ENCODE measurements at places on chromosomes 6 and 20.

DNA sequence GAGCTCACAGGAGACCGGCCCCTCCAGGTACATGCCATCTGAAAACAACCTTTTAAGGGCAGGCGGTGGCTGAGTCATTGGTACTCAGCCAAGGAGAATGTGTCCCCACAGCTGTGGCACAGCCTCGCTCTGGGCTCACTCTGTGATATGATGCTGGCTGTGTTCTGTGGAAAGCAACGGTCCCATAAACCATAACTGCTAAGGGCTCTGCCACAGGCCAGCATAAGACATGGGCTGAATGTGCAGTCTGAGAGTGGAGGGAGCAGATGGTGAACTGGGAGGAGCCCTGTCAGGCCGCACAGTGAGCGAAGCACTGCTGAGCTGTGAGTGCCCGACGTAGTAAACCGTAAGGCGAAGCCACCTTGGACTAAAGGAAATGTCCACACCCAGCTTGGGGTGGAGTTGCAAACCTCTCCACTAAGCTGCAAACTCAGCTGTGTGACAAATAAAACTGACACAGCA lies 375.8 kb downstream of the THBS2 start:
- no peak for DNase-seq

DNA sequence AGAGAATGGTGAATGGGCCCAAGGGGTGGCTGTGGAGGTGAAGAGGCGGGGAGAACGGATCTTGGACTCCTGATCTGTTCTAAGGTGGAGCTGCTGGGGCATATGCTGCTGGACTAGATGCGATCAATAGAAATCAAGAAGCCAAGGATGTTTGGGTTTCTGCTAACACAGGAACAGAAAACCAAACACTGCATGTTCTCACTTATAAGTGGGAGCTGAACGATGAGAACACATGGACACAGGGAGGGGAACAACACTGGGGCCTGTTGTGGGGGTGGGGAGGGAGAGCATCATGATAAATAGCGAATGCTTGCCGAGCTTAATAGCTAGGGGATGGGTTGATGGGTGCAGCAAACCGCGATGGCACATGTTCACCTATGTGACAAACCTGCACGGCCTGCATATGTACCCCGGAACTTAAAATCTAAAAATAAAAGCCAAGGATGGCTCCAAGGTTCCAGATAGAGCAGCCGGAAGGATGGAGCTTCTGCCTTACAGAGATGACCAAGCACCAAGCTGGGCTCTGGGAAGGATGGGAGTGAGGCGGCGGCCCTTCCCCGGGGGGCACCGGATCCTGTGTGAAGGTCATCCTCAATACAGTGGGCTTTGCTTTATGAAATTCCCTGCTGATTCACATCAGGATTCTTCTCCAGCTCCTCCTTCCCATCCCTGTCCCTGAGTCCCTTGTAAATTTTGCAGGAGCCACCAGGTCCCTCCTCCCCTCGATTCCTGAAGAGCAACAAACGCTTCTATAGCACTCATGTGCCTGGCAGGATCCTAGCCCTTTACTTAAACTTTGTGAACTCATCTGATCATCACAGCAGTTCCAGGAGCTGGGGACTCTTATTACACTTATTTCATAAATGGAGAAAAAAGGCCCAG lies 109.2 kb upstream of the PTPN1 start:
- no peak for DNase-seq

GRCh38 chr6:113668641-113669408 lies 188.3 kb upstream of the MARCKS start:
- no peak for DNase-seq

GRCh38 chr6:167925026-167925425 lies 72.4 kb upstream of the KIF25 start:
- DNase-seq: no peak

- DNase-seq: no peak
These were observed 159.1 kb downstream of the SOBP start for GRCh38 chr6:107648983-107649382.

DNA sequence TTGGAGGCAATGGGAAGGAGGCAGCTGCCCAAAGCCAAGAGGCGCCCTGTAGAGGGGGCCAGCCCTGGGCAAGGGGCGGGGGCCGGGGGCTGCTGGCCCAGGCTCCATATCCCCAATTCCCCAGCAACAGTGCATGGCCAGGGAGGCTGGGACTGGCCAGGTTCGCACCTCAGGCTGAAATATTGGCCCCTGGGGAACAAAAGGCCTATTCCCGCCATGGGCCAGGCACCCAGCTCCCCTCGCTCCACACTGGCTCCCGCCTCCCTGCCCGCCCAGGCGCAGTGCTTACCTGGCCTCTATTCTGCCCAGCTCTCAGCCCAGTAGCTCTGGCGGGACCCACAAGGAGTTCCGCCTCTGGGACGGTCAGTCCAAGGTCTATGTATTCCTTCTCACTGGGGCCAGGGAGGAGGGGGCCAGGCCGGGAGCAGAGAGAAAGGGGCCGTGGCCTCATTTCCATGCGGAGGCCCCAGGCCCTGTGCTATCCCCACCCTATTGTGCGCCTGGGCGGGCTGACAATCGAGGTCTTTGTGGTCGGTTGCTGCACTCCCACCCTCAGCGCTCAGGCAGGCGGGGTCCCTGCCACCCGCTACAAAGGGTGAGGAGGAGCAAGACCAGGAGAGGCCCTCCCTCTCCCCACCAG lies 42.3 kb downstream of the YTHDF1 start:
- no peak for DNase-seq

DNA sequence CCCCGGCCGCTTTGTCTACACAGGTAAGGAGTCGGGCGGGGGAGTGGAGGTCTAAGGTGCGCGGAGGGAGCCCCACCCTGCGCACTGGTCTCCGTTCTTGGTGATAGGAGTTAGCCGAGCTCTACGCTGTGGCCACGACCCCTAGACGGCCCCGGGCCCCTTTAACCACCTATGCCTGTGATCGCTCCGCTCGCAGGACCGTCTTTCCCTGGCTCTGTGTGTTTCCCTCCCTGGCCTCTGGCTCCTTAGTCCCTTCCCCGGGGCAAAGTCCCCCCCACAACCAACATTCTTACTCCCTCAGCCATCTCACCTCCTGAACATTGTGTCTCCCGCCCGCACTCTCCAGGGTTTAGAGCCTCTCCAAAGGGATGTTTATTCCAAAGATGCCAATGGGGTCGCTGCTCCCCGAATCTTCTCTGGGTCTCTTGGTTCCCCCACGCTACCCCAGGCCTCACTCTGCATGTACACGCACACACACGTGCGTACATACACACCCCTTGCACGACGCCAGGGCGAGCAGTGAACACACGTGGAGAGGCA lies 50.4 kb downstream of the CPXM1 start:
- DNase-seq: no peak
